ENCODE measurements at places on chromosomes 1 and 21. TPM values are rescaled to one million over a fixed set of nuclear protein-coding genes. Genes with fewer than 3 reads are reported as not detected.

- no peak for DNase-seq
Measured at GRCh38 chr21:25408666-25409065, 198.6 kb downstream of the MRPL39 start.

DNA sequence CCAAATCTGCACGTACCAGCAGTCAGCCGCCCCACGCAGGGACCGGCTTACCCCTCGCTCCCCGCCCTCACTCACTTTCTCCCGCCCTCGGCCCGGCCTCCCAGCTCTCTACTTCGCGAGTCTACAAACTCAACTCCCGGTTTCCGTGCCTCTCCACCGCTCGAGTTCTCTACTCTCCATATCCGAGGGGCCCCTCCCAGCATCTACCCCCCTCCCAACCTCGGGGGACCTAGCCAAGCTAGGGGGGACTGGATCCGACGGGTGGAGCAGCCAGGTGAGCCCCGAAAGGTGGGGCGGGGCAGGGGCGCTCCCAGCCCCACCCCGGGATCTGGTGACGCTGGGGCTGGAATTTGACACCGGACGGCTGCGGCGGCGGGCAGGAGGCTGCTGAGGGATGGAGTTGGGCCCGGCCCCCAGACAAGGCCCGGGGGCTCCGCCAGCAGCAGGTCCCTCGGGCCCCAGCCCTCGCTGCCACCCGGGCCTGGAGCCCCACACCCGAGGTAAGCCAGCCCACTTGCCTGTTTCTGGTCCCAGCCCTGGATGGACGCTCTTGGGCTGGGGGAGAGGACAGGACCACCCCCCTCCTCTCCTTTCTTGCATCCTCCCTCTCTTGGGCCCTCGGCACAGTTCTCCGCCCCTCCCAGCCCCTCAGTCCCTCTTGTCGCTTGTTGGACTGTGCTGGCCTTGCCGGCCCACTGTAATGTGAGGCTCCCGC, at the start of gene ARTN:
TSS of gene ARTN (plus strand) at position 416 of the 715 bp plus-strand sequence. CDS start 1,856 bp downstream, outside the sequence.
- DNase-seq: peak; percentile 63

DNA sequence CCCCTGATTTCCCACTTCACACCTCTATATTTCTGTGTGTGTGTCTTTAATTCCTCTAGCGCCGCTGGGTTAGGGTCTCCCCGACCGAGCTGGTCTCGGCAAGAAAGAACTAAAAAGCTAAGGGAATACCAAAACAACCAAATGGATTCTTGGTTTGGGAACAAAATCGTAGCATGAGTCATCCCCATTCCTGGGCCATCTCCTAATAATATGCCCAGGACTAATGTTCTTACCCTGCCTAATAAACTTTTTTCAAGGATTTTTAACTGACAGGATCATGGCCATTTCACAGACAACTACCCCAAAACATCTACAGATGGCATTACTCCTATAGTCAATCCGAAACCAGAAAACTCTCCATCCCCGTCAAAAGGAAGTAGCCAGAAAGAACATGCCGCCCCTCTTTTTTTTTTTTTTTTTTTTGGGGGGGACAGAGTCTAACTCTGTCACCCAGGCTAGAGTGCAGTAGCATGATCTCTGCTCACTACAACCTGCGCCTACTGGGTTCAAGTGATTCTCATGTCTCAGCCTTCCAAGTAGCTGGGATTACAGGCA, 4.1 kb upstream of the HPDL start:
- no peak for DNase-seq

DNA sequence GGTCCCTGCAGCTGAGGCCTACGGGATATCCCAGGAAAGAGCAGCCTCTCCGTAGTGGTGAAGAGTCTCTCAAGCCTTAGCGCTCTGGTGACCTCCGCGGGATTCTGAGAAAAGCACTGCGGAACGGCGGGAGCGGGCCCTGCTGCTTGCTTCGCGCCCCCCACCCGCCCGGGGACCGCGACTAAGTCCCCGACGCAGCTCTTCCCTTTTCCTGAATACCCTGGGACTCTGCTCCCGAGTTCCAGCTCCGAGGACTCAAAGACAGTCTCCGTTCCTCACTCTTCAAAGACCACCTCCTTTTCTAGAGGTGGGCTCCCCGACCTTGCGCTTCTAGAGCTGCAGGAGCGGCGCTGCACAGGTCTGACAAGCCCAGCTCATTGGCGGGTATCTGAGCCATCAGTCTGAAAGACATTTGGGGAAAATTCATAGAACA, 3.6 kb upstream of the PRRX1 start:
- DNase-seq: no peak

ACOT11 gene
- total RNA-seq: 75.6 TPM

TSPEAR gene
- total RNA-seq: not detected

ACTL8 gene
- not detected for total RNA-seq

MATN1 gene
- not detected for total RNA-seq

RCAN3 gene
- 17.5 TPM for total RNA-seq
